ENCODE measurements at places on chromosomes 6 and 20.
A peak's percentile ranks its signal among the peaks of the same experiment; 100 is the strongest.

DNA sequence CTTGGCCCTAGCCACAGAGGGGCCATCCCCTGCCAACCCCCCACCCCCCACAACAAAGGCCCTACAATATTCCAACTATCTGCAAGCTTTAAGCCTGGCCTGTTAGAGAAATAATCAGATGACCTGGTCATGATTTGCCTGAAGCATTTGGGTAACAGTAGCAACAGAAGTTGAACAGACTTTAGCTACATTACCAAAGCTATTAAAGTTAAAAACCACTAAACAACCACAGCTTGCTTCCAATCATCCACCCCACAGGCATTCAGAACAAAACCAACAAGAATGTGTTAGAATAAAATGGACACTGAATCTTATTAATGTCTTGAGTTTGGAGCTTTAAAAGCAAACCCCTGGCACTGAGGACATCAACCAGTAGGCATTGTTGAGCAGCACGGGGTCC lies 250.9 kb downstream of the LRFN2 start:
- no peak for DNase-seq

DNA sequence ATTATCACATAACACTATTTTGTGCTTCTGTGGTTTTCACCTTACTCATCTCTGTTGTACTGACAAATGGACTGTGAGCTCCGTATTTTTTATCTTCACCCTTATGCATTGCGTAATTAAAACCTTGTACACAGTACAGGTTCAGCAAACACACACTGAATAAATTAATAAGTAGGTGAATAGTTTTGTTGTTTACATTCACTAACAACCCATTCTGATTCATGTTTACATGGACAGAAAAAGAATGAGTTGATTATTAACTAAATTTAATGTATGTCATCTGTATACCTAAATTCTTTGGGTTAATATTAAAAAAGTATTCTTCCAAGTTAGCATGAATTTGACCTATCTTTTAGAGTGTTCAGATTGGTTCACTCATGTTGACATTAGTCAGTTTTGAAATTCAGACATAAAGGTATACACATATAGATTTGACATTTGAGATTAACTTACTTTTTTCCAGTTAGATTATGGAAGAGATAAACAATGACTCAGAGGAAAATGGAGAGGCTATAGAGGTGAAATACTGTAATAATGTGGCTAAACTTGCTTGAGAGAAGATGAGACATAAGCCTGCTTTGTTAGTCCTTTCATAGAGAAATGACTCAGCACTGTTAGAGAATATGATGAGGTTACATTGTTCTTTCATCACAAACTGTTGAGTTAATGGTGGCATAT lies 541.7 kb upstream of the FLRT3 start:
- no peak for DNase-seq

DNA sequence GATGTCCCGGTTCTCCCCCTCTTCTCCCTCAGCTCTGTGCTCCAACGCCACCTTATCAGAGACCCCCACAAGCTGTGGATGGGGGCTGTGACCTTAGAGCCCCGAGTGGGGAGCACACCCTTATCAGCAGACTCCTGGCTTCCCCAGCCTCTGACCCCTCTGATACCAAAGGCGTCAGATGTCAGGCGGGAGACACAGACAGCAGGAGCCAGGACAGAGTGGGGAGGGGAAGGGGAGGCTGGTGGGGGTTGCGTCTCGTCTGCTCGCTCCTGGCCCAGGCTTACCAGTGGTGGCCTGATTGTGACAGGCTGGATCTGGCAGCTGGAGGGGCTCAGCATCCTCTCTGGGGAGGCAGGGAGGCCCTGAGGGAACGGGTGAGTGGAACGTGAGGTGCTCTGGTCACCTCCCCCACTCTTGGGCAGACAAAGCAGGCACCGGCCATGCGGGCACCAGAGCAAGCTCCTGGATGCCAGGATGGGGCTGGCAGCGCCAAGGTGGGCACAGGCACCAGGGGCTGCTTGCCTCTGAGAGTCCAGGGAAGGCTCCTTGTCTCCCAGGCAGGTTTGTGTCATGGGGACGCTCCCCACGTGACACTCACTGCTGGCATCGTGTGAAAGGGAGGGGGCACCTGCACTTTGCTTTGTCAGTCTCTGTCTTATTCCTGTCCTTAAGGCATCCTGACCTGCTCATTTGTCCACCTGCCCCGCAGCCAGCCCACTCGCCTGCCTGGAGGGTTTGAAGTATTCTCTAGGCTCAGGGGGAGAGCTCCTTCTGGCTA lies 27.8 kb upstream of the GATA5 start:
- no peak for DNase-seq

DNA sequence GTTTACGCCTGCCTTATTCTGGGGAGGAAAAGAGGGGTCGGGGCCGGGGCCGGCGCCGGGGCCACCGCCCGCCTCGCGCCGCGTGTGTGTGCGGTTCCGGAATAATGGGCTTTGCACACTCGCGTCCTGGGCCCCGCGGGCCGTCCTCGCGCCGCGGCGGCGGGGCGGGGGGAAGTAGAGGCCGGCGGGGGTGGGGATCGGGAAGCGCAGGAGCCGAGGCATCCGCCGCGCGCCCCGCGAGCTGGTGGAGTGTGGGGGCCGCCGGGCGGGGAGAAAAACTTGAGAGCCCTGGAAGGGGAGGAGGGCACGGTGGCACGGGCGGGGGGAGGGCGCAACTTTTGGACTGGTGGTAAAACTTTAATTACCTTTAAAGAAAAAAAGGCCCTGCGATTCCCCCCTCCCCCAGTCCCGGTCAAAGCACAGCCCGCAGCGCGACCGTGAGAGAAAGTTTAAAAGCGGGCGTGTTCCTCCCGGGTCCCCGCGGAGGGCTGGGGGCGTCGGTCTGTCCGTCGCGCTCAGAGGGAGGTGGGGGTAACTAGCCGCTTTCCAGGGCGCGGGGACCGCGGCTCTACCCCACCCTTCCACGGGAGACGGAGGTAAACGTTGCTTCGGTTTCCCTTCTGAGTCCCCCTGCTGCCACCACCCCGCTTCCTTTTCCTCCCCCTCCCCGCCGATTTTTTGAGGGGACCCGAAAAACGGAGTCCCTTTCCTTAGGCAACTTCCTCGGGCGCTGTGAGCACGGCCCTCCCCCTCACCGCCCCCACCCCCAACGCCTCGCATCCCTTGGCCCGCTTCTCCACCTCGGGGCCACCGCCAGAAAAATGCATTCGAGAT lies 1.9 kb downstream of the L3MBTL3 start:
- peak; percentile 72 for DNase-seq

DNA sequence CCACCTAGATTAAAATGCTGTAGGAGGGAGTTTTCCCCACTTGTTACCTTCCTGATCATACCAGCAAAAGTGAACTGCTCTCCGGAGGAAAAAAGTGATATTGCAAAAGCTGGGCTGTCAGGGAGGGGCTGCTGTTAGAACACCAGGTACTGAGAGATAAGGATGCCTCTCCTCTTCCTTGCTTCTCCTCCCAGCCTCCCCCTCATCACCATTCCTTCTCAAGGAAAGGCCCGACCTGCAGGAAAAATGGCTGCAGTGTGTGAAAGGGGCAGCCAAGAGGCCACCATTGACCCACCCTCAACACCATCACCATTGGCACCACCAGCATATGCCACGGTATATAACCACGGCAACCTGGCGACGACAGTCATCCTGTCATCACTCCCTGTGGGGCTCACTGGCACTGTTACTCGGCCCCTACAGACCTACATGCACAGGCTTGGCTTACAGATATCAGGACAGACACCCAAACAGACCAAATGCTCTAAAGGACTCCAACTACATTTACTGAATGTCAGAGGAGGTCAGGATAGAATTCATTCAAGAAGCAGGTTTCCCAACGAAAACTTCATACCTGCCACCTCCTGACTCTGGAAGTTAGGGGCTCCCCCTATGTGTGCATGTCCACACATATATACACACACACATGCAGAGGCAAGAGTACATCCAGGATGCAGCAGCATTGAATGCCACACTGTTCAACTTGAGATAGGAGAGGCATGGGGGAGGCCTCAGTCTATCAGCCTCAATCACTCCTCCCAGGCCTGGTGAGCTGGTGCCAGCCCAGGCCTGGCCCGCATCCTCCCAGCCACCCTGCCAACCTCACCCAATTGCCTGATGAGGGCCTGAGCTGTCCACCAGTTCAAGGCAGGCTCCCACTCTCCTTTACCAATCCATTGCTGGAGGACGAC lies 13.9 kb upstream of the MDGA1 start:
- no peak for DNase-seq

- no peak for DNase-seq
Observed at GRCh38 chr6:104301951-104302350, 557.8 kb downstream of the HACE1 start.

DNA sequence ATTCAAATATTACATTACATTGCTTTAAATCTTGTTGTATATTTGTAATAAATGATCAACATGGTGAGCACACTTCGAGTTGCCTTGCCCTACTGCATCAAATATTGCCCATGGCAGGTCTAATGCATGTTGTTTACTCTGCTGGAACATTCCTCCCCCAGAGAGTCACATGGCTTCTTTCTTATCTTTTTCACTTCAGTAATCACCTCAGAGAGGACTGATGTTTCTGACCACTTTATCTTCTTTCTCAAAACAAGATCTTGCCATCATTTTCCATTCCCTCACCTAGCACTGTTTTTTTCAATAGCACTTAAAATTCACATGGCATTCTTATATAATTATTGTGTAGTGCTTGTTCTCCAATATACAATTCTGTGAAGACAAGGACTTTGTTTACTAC lies 243.5 kb upstream of the THEMIS start:
- no peak for DNase-seq

GRCh38 chr6:16688984-16689636 lies 72.2 kb downstream of the ATXN1 start:
- no peak for DNase-seq

- DNase-seq, result no peak
Observed at GRCh38 chr6:36028877-36029324, 1.3 kb downstream of the MAPK14 start.

DNA sequence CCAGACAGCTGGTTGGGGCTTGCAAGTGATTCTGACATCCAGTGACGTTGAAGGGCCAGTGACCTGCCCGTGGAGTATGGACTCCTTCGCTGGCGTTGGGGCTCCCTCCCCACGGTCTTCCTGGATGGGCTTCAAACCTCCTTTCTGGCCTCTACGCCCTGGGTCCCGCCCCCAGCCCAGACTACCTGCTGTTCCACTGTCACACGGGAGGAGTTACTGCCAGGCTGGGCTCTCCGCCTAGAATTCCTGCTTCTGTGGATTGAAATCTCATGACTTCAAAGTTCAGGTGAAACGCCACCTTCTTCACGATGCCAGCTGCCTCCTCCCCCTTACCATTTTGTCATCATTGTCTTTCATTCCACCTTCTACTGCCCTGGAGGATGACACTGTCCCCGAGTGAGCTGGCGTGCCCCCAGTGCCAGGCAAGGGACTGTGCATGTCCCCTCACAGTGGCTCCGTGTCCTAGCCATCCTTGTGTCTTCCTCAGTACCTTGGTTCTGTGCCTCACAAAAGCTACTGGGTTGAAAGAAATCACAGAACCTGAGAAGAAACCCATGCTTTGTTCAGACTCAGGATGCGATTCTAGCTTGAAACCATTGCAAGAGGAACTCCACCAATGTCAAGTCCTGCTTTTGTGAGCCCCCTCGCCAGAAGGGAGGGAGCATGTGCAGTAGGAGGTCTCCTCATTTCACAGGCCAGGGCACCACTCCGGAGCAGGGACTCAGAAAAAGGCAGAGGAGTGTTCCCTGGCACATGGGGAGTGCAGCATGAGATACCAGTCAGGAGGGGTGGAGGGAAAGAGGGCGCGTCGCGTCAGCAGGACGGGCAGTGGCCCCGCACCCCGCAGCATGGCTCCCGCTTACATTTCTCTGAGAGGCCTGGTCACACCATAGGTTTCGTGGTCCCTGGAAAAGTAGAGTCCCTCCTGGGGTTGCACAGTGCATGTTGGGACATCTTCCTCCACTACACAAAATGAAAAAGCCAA lies 11.0 kb upstream of the IRF4 start:
- DNase-seq, result peak; percentile 57

DNA sequence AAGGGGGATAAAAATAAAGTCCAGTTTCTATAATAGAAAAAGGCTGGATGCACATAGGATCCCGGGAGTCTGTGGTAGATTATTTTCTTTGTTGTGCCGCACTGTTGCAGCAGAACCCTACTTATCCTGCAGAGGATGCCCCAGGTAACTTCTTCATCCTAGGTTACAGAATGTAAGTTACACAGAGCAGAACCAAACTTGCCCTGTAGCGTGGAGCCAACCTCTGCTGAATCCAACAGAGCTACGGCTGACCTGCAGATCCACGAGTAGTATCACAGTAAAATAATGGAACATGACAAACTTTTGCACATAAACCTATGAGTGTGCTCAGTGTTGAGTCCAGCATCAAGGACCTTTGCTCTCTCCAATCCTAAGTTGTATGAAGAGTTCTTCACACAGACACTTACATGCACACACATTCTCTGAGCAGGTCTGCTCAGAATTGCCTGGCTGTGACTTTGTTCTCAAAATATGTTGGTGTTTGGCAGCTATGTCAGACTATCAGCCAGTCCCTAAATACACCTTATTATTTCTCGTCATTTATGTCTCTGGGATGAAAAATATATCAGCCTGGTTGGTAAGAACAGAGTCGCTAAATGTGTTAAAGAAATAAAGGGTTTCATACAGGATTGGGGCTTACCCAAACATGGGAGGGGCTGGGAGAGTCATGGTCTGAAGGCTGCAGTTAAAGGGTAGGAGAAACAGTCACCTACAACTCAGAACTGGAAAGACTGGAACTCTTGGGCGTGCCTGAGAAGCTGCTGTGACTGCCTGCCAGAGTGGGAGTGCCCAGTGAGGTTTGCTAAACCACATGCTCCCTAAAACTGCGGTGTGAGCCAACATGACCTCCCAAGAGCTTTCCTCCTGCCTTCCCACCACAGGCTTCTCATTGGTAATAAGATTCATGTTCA lies 165.1 kb upstream of the SLC24A3 start:
- DNase-seq, result no peak
